Stimulated activated memory B cell treated with anti-CD40 and anti-IgM and Interleukin-4, amounts not matched to agents 10 μg/mL and 1 μg/mL and 100 μg/mL, for 72 hours (primary cell): ENCODE measurements at places on chromosomes 7 and 10.

DNA sequence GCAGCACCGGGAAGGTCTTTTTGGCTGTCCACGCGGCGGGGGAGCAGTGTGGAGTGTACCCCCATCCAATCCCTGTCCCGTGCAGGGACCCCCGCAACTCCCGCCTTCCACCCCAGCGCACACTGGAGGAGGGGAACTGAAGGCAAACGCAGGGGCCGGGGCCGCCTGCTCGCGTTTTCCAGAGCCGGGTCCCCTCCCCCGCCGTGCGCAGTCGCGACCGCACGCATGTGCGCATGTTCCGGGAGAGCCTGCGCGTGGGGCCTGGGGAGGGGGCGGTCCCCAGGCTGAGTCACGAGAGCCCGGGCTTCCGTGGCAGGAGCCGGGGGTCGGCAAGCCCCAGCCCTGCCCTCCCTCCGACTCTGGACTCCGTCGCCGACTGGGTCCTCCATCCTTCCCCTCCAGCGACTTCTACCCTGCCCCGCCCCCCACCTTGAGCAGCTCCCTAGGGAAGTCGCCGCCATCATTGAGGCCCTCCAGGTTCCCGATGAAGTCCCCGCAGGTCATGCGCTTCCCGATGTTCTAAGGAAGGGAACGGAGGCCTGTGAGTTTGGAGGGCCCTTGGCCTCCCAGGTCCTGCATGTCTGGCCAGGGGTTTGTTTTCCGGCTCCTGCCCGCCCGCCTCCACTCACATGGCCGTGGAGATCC, 8.0 kb downstream of the PSD start:
- no peaks in the 10 kb centered on the region for H3K36me3 ChIP-seq
- peak overlapping the region; percentile 40 for H3K4me3 ChIP-seq
- no peak overlapping the region for H3K27ac ChIP-seq
- H3K27me3 ChIP-seq: peaks cover 75% of the 10 kb centered on the region

DNA sequence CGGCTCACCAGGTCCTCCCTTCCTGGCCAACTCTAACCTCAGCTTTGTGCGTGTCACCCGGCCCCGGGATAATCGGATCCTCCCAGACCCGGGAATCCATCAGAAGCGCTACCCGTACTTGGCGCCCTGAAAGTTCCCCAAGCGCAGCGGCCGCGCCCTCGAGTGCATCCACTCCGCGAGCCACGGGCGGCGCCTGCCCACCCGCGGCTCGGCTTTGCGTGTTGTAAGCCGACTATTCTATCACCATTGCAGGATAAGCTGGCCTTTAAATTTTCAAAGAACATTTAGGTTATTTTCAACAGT, 35.7 kb upstream of the EBLN1 start:
- no peaks in the 10 kb centered on the region for H3K27me3 ChIP-seq
- H3K36me3 ChIP-seq: no peaks in the 10 kb centered on the region
- peak overlapping the region; percentile 88 for H3K4me3 ChIP-seq
- peaks cover 7% of the 10 kb centered on the region for H3K4me1 ChIP-seq
- H3K27ac ChIP-seq: peak overlapping the region; percentile 99

- no peak overlapping the region for H3K27ac ChIP-seq
- H3K4me3 ChIP-seq: no peak overlapping the region
Measured at GRCh38 chr10:59537501-59537900, 172.1 kb downstream of the SLC16A9 start.

- H3K4me3 ChIP-seq: no peak overlapping the region
- no peaks in the 10 kb centered on the region for H3K4me1 ChIP-seq
- H3K27ac ChIP-seq: no peak overlapping the region
Measured at GRCh38 chr7:63030061-63030460, 968.6 kb upstream of the ZNF722 start.

GRCh38 chr10:97713339-97713825, at the start of gene MARVELD1:
TSS of gene MARVELD1 (plus strand) at chr10:97713730. CDS start at chr10:97713877, 147 bp downstream.
- H3K36me3 ChIP-seq: no peaks in the 10 kb centered on the region
- peak within 1 kb of the TSS; percentile 99 for H3K4me3 ChIP-seq
- no peak for ATAC-seq
- H3K27me3 ChIP-seq: peaks cover 36% of the 10 kb centered on the region

DNA sequence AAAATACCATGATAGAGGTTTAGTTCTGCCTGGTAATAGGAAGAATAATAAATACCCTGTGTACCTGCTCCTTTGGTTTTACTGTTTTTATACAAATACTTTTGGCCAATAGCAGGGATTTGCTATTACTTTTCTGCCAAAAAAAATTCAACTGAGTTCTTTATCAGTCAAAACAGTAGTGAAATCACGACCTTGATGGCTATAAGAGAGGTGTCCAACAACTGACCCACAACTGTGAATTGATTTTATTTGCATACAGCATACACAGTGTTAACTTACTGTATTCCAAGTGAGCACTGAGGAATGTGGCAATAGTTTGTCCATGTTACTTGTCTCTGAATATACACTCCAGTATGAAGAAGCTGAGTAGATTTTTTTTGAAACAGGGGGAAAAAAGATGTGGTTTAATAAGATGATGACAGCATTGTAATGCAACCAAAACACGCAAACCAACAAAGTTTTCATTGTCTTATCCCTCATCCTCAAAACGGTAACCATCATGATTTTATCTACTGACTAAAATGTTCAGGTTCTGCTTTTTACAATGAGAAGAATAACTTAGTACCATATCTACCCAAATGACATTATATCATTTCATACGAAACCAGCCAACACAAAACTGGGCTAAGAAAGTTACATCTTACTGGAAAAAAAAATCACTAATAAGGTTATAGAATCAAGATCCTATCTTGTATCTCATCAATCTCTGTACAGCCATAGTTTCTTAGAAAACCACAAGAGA, 63.3 kb downstream of the GSAP start:
- peak overlapping the region; percentile 93 for H3K27ac ChIP-seq
- ATAC-seq: no peak
- no peaks in the 10 kb centered on the region for H3K27me3 ChIP-seq
- H3K4me1 ChIP-seq: peaks cover 28% of the 10 kb centered on the region
- peaks cover 26% of the 10 kb centered on the region for H3K36me3 ChIP-seq
- H3K4me3 ChIP-seq: no peak overlapping the region

- H3K4me1 ChIP-seq: no peaks in the 10 kb centered on the region
- H3K27ac ChIP-seq: no peak overlapping the region
- peaks cover 67% of the 10 kb centered on the region for H3K27me3 ChIP-seq
- no peaks in the 10 kb centered on the region for H3K36me3 ChIP-seq
- no peak for ATAC-seq
Measured at GRCh38 chr10:100625816-100626215, 90.1 kb downstream of the HIF1AN start.

GRCh38 chr7:52269669-52270068, 765.8 kb upstream of the POM121L12 start:
- H3K4me3 ChIP-seq: no peak overlapping the region
- H3K4me1 ChIP-seq: no peaks in the 10 kb centered on the region
- H3K36me3 ChIP-seq: no peaks in the 10 kb centered on the region

- peak; percentile 51 for ATAC-seq
- peak overlapping the region; percentile 74 for H3K4me3 ChIP-seq
- H3K27ac ChIP-seq: no peak overlapping the region
- peaks cover 66% of the 10 kb centered on the region for H3K27me3 ChIP-seq
Measured at GRCh38 chr7:37920849-37921805, 687 bp downstream of the EPDR1 start.

GRCh38 chr10:77673515-77674140, 36.0 kb upstream of the KCNMA1 start:
- no peaks in the 10 kb centered on the region for H3K36me3 ChIP-seq
- peaks cover 19% of the 10 kb centered on the region for H3K27me3 ChIP-seq
- H3K4me1 ChIP-seq: no peaks in the 10 kb centered on the region

- no peaks in the 10 kb centered on the region for H3K27me3 ChIP-seq
- no peak overlapping the region for H3K4me3 ChIP-seq
- H3K4me1 ChIP-seq: no peaks in the 10 kb centered on the region
Measured at GRCh38 chr10:37222046-37222445, 96.6 kb downstream of the ANKRD30A start.

DNA sequence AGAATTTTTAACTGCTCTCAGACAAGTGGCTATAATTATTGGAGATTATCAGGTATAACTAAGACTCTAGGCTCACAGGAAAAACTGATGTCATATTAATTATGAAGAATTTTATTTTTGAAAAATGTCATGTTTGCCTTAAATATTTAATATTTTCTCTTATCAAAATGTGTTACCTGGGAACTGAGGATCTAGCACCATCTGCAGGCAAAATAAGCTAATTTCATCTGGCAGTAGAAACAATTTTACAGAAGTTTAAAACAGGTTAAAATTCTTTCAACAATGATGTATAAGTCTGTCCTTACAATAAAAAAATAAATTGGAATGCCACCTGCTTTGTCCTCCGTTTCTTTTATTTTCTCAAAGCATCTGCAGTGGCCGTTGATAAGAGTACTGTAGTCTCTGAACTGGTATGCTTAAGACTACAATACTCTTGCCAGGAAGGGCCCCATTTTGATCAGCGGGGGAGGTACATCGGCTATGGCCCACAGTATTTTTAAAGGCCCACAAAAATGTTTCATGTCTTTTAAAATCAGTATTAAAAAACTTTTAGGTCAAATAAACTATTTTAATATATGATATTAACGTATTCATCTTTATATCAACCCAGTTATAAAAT, 81.3 kb downstream of the VWDE start:
- no peak for ATAC-seq
- H3K4me3 ChIP-seq: no peak overlapping the region
- no peak overlapping the region for H3K27ac ChIP-seq
- H3K27me3 ChIP-seq: no peaks in the 10 kb centered on the region
- no peaks in the 10 kb centered on the region for H3K36me3 ChIP-seq
